Activated B cell treated with CpG ODN at 0.5 μM for 24 hours (primary cell): ENCODE measurements at places on chromosomes 3 and 15. TPM values are rescaled to one million over a fixed set of nuclear protein-coding genes. Genes with fewer than 3 reads are reported as not detected.

The MINAR1 gene
- total RNA-seq: 0.42 and 0.46 TPM in 2 replicates

The MEX3B gene
- total RNA-seq: 0.12 and 0.31 TPM in 2 replicates

The GOLGA6L4 gene
- 0.67 and 1.1 TPM in 2 replicates for total RNA-seq

The TMPRSS7 gene
- not detected in 2 replicates for total RNA-seq
